AG08396 (cell line): ENCODE measurements at places on chromosomes 12 and 14.

- no peak for DNase-seq
These were observed 1.5 kb downstream of the VPS37B start for GRCh38 chr12:122894193-122895121.

DNA sequence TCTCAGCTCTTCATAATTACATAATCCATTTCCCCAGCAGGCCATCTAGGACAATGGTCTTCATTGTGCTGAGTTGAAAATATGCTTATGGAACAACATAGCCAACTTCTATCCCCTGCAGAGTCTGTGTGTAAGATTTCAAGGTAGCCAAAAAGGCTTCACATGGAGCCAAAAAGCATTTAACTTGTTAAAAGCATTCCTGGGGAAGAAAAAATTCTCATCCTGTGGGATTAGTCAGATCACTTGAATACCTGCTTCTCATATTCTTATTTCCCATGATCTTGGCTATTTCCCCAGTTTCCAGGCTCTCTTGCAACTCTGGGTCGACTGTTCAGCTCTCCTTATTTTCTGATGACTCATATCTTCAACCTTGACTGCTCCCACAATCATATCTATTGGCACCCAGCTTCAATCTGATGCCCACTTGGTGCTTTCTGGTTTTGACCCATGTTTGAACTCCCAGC, 178.9 kb downstream of the KLHL28 start:
- no peak for DNase-seq

DNA sequence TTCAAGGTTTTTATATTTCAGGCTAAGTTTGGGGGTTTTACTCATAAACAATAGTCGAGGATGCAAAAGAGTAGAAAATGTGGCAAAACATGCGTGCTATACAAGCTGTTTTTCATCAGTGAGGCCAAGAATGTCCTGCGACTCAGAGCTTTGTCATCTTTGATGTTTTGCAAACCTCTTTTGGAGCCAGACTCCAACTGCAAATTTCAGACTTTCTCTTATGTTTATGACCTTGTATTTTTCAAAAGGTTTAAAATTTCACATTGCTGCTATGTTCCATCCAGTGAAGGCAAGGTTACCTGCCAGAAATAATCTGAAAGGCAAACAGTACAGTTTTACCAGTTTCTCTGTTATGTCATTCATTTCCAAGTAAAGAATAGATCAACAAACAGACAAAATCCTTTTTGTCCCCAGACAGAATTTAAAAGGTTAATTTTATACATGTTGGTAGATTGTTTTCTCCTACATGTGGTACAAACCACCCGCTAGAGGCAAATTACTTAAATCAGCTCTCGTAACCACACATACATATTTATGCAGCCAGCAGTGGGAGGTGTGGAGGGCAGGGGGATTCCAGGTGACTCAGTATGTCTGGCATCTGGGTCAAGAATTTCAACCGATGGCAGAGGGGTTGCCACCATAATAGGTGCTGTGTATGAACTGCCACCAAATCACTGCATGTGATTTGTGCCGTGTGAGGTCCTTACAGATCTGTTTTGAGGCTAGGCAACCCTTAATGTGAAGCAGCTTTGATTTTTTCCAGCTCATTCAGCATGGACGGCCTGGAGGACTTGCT, 119.8 kb upstream of the CPM start:
- peak; percentile 54 for DNase-seq

GRCh38 chr14:102565331-102565887, 27.0 kb upstream of the RCOR1 start:
- no peak for DNase-seq

- no peak for DNase-seq
These were observed 39.1 kb downstream of the DDHD1 start for GRCh38 chr14:53113989-53114388.

GRCh38 chr14:32102152-32102787, 25.2 kb downstream of the ARHGAP5 start:
- no peak for DNase-seq

GRCh38 chr12:89384807-89385206, 32.5 kb upstream of the DUSP6 start:
- no peak for DNase-seq

DNA sequence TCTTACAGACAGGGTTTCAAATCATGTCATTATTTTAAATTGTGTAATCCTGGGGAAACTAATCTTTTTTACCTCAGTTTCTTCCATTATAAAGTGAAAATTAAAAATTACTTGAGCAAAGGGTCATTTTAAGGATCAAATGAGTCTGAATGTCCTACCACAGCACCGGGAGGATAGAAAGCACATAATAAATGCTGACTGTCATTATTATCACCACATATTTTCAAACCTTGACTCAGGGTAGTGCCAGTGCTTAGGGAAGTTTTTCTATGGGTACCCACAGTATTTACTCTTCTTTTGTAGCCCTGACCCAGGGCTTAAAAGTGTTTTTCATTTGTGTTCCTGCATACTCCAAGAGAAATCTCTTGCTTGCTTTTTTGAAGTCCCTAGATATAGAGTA, 60.5 kb downstream of the KCNMB4 start:
- no peak for DNase-seq

DNA sequence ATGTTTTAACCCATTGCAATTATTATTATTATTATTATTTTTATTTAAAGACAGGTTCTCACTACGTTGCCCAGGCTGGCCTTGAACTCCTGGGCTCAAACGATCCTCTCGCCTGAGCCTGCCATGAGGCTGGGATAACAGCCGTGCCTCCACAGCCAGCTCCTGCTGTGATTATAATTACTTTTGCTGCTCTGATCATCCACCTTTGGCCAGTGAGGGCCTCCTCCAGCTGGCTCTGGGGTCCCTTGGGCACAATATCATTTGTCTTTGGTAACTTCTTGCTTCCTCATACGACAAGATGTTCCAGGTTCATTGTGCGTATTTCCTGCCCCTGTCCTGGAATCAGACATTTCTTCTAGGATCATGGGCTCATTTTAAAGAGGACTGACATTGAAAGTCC, 28.4 kb downstream of the LRTM2 start:
- no peak for DNase-seq

DNA sequence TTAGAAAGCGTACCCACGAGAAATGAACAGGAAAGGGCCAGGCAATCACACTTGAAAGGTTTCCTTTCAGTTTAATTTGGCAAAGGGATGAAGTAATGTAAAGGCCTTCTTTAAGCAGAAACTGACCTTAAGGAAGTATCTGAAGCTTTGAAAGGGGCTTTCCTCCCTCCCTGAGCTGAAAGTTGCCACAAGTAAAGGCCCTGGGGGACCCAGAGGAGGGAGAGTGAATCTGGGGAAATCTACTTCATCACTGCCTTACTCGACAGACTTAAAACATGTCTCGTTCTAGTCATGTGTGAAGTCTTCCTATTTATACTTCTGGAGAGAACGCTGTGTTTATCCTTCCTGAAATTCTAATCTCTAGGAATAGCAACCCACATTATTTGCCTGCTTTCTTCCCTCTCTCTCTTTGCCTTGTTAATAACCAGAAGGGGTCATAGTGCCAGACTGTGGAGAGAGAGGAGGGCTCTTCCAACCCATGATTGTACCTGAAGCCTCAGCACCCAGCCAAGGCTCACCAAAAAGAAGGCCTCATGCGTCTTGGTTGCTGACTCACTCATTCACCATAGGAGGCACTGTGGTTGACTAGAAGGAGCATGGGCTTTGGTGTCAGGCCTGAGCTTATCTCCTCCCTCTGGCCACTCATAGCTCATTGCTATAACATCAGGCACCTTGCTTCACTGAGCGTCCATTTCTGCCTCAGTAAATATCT, 10.2 kb upstream of the GPX2 start:
- no peak for DNase-seq

DNA sequence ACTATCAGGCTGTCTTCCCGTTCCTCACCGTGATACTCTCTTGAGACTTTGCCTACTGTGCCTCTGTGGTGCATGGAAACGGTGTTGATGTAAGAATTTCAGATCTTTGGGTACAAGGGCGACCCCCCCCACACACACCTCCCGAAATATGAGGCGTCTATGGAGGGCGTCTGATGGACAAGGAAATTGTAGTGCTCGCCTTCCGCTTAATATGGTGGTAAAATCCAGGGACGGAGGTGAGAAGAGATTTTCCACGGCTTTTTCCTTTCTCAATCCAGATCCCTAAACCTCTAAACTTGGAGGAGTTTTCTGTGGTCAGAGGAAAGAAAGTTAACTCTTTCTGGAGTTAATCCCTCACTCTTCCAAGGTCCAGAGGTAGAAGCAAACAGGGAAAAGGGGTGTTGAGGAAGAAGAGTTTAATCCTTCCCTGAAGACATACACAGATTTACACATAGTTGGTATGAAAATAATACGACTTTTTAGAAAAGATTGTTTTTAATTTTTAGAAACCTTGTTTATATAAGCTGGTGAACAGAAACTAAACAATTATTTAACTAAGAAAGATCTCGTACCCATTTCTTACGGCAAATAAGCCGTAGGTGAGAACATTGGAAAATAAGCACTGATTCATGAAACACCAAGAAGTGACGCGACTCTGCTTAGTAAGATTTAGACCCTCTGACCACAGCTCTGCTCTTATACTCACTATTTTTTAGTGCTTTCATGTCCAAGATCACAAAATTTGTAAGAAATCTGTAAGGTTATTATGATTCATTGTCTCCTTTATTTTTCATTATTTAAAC, 23.1 kb upstream of the RNASE12 start:
- DNase-seq: no peak

GRCh38 chr12:131720241-131720640, 9.4 kb downstream of the SFSWAP start:
- no peak for DNase-seq

- peak; percentile 53 for DNase-seq
These were observed 31.7 kb downstream of the PTHLH start for GRCh38 chr12:27940756-27941402.

DNA sequence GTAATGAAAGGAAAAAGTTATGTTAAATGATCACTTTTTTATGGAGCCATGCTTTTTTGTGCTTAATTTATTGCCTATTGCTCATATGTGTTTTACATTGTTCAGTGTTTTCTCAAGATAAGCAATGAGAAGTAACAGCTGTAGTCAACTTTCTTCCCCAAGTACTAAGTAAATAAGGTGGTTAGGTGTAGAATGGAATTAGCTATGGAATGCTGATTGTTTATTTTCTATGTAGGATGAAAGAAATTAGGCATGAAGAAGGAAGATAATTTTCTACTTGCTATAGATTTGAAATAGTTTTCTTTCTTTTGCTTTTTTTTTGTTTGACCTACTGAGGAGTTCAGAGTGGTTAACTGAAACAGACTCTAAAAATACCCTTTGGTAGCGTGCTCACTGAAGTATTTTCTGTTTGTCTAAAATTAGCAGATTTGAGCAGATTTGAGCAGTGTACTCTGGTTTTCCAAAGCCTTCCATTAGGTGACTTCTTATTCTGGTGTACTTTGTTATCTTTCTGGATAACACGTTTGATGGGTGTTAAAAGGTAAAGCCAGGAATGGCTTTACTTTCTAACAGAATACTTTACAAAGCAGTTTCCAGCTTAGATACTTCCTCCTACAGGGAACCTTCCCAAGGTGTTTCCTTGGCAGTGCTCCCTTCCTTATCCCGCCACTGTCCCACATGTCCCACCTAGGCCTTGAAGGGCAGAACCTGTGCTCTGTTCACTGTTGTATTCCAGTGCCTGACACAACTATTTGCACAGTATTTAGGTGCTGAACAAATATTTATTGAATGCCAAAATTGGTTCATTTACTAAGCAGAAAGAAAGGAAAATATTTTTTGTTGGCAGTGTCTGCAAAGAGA, 56.0 kb downstream of the RASSF3 start:
- no peak for DNase-seq

DNA sequence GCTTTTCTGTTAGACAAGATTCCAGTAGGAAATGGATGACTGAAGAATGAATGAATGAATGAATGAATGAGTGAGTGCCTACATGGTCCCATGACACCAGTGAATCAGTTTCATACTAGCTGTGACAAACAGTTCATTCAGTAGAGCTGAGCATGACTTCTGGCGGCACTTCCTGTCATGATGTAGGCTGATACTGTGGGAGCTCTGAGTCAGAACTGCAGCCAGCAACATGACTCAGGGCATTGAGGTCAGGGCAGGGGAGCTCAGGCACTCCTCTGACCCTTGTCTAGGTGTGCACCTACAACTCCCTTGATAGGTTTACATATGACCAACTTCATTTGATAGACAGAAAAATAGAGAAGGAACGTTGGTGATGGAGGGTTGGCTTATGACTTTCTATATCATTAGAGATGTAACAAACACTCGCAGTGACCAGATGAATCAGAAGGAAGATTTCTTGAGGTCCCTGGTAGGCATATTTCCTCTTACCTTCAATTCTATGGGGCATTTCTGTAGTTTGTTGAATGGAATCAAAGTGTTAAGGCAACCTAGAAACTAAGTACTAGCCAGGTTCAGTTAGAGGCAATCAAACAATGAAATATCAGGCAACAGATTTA, 139.3 kb upstream of the ARHGAP5 start:
- peak; percentile 63 for DNase-seq

DNA sequence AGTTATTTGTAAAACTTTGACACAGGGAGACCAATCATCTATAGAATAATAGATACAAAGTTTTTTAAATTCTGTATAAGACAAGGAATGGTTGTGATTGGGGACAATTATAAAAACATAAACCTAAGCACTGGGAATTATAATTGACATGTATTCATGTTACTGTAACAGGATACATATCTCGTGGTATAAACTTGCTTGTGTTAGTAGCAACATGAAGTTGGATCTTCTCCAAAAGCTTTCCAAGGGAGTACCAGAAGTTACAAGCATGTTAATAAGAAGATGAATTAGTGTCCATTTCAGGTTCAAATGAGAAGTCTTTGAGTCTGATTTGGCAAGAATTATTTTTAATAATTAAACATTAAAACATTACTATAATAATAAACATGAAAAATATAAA, 42.2 kb downstream of the CDKL1 start:
- no peak for DNase-seq
